ENCODE measurements at places on chromosomes 6 and 20.

GRCh38 chr6:20751293-20751935 is 217.2 kb downstream of the CDKAL1 start:
- DNase-seq: no peak

- no peak for DNase-seq
These were observed 31.5 kb downstream of the SF3B5 start for GRCh38 chr6:144063744-144064401.

- no peak for DNase-seq
These were observed 23.2 kb upstream of the SERINC1 start for GRCh38 chr6:122494665-122495272.

- no peak for DNase-seq
These were observed 8.4 kb upstream of the GPSM3 start for GRCh38 chr6:32200711-32201475.

- DNase-seq: no peak
These were observed 696.5 kb upstream of the CITED2 start for GRCh38 chr6:140070846-140071473.

DNA sequence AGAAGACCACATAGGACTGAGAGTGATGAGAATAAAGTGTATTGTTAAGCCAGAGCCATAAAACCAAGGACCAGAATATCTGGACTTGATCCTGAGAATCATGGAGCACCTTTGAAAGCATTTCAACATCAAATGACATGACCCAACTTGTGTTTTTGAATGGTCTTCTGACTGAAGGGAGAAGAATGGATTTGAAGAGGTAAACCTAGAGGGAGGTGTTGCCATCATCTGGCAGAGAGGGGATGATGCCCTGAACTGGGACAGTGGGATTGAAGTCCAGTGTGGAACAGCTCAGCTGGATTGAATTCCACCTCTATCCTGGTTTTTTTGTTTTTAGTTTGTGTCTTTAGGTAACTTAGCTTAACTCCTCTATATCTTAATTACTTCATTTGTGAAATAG is 570.0 kb downstream of the TBC1D32 start:
- DNase-seq: no peak

GRCh38 chr6:157808405-157808950 is 14.6 kb upstream of the SNX9 start:
- no peak for DNase-seq

- DNase-seq: no peak
These were observed 79.4 kb upstream of the SCAF8 start for GRCh38 chr6:154653853-154654252.

GRCh38 chr6:87817183-87817582 is 115.2 kb upstream of the AKIRIN2 start:
- DNase-seq: no peak

GRCh38 chr6:140909156-140909555 is 1223.6 kb upstream of the GJE1 start:
- DNase-seq: no peak

DNA sequence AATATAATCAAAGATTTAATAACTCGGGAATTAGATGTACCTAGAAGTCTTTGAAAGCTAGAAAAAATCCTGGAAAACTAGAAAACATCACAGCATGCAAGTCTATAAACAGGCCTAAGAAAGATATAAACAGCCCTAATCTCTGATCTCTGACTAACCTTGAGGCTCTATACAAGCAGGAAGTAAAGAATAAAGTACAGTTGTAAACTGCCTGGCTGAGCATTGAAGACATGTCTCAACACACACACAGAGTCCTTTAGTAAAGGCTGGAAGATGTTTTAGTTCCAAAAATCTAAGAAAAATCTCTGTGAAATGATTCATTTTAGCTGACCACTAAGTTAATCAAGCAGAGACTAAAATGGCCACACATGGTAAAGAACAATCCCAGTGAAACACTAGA is 774.5 kb downstream of the EYS start:
- DNase-seq: no peak

DNA sequence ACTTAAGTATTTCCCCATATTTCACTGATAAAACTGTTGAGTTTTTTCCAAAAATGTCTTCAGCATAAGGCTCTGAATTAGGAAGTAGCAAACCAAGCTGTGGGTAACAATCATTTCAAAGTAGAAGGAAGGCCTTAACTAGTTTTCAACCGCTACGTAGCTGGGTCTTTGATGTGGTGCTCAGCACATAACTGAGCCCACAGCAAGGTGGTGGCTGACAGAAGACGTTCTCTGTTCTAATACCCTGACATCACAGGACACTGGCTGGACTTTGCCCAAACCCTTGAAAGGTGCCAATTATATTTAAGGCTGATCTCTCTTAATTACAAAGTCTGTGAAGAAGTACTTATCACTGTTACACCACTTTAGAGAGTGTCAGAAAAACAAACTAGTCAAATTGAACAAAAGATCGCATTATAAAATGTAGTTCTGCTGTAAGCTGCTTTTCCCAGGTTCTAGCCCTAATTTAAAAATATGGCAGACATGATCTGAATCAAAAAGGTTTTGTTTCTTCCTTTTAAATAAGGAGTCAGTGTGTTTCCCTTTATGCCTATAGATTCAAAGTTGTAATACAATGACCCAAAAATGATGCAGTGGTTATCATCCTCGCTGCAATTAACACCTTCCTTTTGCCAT is 26.7 kb downstream of the MAN1A1 start:
- DNase-seq: no peak

- DNase-seq: no peak
These were observed 143.8 kb downstream of the LPA start for GRCh38 chr6:160520043-160520904.
